ENCODE measurements at places on chromosomes 11 and 22.

- no peak for DNase-seq
These were observed 13.8 kb downstream of the JAML start for GRCh38 chr11:118211006-118211405.

- no peak for DNase-seq
These were observed 926 bp downstream of the CD6 start for GRCh38 chr11:60972182-60973030.

- no peak for DNase-seq
These were observed 29.6 kb downstream of the C22orf31 start for GRCh38 chr22:29032014-29032475.

- no peak for DNase-seq
These were observed 30.3 kb downstream of the NF2 start for GRCh38 chr22:29633514-29634312.

DNA sequence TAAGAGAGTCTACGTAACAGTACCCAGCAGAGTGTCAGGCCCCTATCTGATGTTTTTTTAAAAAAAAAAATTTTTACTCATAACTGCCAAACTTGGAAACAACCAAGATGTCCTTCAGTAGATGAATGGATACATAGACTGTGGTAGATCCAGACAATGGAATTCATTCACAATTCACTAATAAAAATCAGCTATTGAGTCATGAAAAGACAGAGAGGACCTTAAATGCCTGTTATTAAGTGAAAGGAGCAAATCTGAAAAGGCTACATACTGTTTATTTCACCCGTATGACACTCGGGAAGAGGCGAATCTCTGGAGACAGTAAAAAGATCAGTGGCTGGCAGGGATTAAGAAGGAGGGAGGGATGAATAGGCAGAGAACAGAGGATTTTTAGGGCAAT is 541.4 kb upstream of the TENM4 start:
- DNase-seq = no peak

DNA sequence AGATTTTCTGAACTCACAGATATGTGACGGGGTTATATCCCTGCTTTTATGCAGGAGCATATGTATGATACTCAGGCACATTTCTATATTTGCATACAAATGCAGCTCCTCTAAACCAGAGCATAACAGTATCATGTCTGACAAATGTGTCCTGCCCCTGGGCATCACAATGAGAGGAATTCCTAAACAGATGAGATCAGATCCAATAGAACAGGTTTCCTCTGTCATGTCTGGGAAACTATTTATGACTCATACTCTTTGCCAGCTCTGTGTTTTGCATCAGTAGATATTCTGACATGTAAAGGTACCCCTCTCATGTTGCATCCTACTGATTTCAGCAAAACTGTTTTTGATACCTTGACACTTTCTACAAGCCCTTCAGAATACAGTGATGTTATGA is 29.4 kb downstream of the SYT9 start:
- no peak for DNase-seq

DNA sequence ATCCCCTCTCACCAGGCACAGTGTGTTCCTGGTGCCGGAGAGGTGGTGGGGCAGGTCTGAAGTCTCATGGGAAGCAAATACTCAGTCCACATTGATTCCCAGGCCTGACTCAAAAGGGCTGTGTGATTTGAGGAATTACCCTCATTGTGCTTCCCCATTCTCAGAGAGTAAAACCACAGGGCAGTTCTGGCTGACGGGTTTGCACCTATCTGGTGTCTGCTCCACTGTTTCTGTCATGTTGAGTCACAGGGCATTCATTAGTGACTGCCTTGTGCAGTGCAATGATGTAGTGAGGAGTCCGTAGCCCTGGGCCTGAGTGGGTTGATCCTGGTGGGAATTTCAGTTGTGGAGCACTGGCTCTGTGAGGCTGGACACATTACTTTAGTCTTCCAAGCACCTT is 85.2 kb upstream of the ARHGAP20 start:
- DNase-seq = no peak

DNA sequence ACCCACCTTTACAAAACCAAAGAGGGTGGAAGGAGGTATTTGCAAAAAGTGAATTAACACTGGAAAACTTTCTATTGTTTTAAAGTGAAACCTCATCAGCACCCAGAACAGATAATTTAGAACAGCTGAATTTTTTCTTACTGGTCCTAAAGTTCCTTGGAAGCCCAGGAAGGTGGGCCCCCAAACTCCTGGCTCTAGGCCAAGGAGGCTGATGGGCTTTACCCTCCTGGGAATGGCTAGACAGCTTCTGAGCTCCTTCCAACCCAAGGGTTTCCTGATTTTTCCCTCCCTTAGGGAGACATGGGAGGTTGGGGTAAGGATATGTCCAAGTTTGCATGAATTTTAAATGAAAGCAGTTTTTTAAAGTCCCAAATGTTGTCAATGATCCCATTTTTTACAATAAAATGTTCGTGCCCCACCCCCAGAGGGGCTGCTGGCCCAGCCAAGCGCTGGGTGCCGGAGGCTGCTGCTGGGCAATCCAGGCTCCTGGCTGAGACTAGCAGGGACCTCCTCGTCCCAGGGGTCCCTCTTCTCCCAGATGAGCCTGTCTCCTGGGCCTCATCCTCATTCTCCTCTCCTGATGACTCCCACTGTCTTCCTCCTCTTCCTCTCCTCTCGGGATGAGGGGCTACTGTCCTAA is 28.4 kb downstream of the RELT start:
- no peak for DNase-seq

DNA sequence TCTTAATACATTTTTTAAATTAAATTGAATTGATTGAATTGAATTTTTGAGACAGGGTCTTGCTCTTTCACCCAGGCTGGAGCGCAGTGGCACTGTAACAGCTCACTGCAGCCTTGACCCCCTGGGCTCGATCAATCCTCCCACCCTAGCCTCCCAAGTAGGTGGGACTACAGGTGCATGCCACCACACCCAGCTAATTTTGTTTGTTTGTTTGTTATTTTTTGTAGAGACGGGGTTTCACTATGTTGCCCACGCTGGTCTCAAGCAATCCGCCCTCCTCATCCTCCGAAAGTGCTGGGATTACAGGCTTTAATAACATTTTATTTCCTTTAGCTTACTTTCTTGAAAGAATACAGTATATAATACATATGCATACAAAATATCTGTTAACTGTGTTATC is 226.9 kb downstream of the BUD13 start:
- DNase-seq = no peak

- DNase-seq = no peak
These were observed 54.2 kb downstream of the EXT2 start for GRCh38 chr11:44149651-44150050.

DNA sequence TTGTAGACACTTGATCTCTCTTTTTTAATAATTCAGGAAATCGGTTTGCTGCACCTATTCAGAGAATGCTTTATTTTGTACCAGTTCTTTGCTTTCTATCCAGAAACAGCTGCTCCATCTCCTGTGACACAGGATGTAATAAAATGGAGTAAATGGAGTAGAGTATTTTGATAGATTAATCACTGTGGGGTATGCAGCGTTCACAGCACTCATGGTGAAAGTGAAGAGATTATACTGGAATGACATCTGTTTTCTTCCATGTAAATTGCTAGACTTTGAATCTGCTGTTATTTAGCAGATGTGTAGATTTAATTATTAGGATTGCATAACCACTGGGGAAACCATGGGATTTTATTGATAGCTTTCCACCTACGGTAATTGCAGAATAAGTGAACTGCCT is 227.3 kb upstream of the ARHGAP42 start:
- no peak for DNase-seq

DNA sequence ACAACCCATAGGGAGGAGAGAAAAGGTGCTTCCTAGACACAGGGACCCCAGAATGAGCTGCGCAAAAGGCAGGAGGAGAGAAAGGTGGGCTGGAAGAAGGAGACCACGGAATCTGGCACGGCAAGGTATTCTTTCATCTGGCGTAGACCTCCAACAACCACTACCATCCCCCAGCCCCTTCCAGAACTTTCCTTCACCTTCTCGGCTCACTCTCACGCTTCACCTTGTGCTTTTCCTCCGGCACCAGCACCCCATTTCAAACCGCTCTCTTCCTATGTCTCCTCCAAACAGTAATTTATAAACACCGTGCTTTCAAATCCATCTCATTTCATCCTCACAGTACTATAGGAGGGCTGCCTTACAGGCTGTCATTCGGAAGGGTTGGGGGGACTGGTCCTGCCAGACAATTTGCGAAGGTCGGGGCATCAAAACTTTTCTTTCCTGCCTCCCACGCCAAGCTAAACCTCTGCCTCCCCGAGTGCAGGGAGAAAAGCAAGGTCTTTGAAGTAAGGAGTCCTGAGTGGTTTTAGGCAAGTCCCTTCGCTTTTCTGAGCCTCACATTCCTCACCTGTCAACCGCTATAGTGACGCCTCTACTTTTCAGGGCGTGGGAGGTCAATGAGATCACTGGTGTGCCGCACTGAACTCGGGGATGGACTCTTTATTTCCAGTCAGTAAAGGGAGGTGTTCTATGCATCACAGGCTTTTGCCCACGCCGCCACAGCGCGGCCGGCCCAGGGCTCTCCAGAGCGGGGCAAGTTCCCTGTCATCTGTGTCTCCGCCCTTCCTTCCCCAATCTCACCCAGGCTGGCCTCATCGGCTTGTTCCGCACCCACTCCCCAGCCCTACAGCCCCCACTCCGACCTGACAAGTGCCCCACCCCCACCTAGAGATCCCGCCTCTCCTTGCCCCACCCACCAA is 800 bp downstream of the KCTD21 start:
- DNase-seq = peak; percentile 87

DNA sequence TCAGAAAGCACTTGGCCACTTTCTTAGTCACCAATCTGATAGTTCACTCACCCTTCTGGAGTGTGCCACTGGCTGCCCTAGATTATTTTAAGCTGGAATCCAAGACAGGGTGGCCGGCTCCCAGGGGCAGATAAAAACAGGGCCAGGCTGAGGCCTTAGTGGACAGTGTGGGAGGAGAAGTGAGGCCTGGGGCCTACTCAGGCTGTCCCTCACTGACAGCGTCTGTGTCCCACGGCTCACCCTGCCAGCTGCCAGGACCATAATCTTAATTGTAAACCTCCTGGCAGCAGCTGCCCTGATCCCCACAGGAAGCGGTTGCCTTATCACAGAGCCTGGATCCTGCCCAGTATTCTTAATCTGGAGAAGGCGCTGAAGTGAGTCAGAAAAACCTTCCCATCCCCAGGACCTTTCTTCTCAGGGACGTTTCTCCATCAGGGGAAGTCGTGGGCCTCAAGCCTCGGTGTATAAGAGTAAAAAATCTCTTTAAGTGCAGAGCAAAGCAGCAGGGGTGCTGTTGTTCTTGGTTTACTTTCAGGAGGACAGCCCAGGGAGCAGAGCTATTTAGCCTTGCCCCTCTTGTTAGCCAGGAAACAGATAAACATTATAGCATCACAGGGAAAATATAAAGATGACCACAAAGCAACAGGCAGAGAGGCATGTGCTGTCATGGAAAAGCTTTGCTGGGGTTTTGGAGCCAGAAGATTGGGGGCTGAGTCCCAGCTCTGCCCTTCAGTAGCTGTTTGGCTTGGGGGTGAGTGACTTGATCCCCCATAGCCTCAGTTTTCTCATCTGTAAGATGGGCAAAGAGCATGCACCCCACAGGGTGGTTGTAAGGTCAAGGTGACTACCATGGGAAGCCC is 39.6 kb downstream of the TSPAN18 start:
- DNase-seq = no peak

GRCh38 chr11:46666516-46666915 is 33.9 kb downstream of the ARHGAP1 start:
- no peak for DNase-seq

Data from T-helper 2 cell treated with Interferon-gamma antibody and Interleukin-4, amounts not matched to agents 5 μg/mL and 100 μg/mL, for 36 hours (primary cell).